ENCODE measurements at places on chromosomes 6 and 20.

DNA sequence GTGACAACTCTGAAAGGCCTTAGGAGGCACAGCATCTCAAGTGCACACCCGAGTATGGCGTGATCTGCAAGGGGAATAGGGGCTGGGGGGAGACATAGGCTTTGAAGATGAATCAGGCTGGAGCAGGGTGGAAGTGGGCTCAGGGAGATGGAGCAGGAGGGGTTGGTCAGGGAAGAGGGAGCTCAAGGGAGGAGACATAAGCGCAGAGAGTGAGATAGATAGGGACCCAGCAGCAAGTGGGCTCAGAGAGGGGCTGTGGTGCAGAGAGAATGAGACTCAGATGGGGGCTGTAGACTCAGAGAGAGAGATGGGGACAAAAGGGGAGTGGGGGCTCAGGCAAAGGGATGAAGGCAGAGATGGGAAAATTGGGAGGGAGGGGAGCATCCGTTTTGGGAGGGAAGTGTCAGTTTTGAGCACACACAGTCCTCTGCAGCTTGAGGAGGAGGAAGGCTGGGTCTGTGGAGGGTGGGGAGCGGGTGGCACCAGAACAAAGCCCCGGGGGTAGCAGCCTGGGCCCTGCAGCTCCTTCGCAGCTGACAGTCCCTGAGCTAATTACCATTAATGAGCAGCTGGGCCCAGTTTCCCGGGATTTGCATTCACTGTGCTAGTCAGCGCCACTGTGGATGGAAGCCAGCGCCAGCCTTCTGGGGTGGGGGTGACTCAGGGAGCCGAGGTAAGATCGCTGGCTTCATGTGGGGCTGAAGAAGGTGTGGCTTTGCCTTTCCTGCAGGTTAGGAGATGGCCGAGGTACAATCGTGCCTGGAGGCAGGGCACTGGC is 18.7 kb downstream of the SRXN1 start:
- DNase-seq, result peak; percentile 36

GRCh38 chr20:62984666-62985443 is 21.9 kb downstream of the BHLHE23 start:
- peak; percentile 9 for DNase-seq

- DNase-seq, result no peak
These were observed 74.8 kb downstream of the TULP4 start for GRCh38 chr6:158387036-158387435.

DNA sequence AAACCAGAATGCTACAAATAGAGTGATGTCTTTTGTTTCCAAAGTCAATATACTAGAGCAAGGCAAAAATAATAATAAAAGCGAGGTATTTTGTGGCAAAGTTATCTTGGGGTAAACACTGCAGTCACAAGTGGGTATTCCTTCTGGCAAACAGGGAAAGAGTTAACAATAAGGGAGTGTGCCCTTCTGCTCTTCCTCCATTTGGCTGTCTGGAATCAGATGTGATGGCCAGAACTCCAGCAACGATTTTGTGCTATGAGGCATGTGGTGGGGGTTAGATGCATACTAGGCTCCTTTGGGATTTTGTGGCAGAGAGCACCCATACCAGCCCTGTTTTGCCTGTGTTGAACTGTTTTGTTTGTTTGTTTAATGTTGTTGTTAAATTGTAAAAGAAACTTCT is 2.4 kb upstream of the SLC52A3 start:
- DNase-seq, result no peak

DNA sequence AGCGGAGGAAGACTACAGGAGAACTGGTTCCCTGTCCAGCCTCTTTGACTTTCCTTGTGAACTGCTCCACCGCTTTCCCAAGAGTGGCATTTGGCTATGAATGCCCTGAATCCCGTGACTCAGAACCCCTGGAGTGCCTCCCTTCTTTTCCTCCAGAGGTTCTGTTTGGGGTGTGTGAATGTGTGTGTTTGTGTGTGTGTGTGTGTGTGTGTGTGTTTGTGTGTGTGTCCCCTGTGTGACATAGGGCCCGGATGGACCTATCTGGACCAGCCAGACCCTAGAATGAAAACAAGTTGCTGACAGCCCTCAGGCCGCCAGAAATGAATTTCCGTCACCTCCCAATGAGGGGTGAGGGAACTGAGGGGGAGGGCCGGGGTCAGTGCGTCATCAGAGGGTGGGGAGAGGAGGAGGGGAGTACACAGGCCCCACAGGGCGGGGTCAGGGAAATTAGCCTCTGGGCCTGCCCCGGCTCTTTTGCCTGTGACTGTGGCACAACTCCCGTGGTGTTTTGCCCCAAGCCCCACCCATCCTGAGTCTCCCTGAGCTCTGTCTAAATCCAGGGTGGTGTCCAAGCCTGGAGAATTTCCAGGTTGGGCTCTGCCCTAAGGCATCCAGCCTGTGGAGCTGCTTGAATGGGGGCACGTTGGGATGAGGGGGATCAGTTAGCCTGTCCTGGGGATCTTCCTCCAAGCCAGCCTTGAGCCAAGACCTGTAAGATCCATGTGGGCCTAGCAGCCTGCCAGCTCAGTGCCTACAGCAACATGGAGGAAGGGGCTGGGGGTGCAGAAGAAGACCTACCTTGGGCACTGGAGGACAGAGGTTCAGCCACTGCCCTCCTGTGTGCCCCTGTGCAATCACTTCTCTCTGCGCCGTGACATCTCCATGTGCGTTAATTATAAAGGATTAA is 15.2 kb upstream of the MRPS18A start:
- no peak for DNase-seq

GRCh38 chr6:126945812-126946360 is 172.6 kb upstream of the RSPO3 start:
- DNase-seq, result no peak

DNA sequence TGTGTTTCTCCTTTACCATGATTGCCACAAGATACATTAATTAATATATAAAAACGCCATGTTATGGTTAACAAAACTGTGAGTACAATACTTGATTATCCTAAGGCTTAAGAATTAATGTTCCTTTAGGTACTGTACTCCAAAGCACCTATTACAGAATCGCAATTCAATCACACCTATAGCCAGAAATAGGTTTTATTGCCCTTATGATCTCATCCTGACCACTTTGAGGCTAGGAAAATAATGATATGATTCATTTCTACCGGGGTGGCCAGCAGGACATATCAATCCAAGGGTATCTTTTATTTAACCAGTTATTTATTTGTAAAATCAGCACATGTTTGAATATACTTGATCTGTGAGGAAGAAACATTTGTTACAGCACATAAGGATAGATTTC is 396.6 kb upstream of the GJE1 start:
- DNase-seq, result no peak

- no peak for DNase-seq
These were observed 6.7 kb downstream of the MAK start for GRCh38 chr6:10831609-10832008.

DNA sequence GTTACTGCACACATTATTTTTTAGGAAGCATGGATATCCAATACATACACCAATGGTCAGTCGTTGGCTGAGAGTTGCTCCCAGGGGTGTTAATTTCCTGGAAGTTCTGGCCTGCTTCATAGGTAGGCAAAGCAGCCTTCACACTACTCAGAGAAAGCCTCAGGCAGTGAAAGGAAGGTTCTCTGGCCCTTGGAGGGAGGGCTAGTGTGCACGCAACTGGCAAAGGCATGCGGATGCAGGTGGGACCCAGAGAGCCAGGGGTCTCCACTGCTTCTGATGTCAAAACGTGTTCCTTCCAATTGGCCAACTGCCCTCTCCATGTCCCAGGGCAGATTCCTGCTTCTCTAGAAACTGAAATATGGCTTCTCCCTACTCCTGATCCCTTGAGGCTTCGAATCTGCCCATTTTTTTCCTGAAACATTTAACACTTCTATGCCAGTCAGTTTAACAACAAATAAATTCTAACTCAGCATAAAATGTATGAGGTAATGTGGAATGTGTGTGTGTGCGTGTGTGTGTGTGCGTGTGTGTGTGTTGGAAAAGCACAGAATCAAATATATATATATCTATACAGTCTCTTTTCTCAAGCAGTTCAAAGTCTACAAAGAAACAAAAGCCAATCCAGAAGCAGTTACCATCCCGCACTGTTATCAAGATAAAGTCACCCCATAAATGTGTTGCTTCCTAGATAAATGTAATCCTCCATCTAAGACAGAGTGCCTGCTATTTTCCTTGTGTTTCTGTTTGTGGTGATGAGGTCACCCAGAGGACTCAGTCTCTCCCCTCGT is 94.0 kb upstream of the HIVEP1 start:
- no peak for DNase-seq

- DNase-seq, result no peak
These were observed 3.4 kb downstream of the SCUBE3 start for GRCh38 chr6:35216851-35217811.
